ENCODE measurements at places on chromosomes 2 and 18.

- no peak for DNase-seq
Observed at GRCh38 chr2:10490806-10491291, 42.7 kb upstream of the ODC1 start.

- DNase-seq, result no peak
Observed at GRCh38 chr18:64165906-64166305, 17.0 kb upstream of the LINC00305 start.

- no peak for DNase-seq
Observed at GRCh38 chr2:158600155-158600802, 143.5 kb downstream of the PKP4 start.

GRCh38 chr2:192484903-192485302 lies 290.2 kb upstream of the TMEFF2 start:
- DNase-seq, result no peak

DNA sequence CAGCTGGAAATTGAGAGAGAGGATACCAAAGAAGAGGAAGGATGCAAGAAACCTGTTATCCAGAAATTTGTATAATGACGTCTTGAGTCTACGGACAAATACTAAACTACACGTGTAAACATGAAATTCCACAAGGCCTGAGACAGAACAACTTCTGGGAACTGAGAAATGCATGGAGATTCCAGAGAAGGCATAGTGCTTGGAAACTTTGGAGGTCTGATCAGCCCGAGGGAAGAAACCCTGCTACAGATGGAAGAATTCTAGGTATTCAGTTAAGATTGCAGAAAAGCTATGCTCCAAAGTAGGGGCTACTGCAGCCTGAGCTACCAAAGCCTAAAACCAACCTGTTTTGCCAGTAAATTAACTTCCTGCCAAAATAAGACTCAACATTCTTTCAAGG lies 120.4 kb downstream of the PDCL3 start:
- no peak for DNase-seq

GRCh38 chr2:36444216-36444936 lies 88.8 kb downstream of the CRIM1 start:
- no peak for DNase-seq

Data from T-helper 2 cell (primary cell).